ENCODE measurements at places on chromosomes 6 and 20.
A peak's percentile ranks its signal among the peaks of the same experiment; 100 is the strongest.

- DNase-seq, result no peak
These were observed 80.9 kb downstream of the HAO1 start for GRCh38 chr20:7859356-7859802.

- no peak for DNase-seq
These were observed 40.9 kb downstream of the PHACTR3 start for GRCh38 chr20:59645271-59645670.

GRCh38 chr6:148757944-148758480 lies 11.2 kb downstream of the UST start:
- DNase-seq, result no peak

DNA sequence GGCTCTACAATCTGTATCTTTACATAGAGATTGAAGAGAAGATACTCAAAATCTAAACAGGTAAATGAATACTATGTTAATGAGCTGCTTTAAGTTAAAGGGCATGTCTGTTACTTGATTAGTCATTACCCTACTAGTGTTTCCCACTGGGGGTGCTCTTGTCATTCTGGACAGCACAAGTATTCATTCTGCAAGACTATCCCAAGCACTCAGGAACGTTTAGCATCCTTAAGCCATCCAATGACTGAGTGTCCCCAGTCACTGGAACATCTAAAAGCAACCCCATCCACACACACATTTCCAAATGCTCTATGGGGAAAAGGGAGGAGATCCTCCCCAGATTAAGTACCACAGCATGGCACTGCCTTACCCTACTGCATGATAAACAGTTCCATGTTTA lies 25.7 kb downstream of the EZR start:
- peak; percentile 12 for DNase-seq

DNA sequence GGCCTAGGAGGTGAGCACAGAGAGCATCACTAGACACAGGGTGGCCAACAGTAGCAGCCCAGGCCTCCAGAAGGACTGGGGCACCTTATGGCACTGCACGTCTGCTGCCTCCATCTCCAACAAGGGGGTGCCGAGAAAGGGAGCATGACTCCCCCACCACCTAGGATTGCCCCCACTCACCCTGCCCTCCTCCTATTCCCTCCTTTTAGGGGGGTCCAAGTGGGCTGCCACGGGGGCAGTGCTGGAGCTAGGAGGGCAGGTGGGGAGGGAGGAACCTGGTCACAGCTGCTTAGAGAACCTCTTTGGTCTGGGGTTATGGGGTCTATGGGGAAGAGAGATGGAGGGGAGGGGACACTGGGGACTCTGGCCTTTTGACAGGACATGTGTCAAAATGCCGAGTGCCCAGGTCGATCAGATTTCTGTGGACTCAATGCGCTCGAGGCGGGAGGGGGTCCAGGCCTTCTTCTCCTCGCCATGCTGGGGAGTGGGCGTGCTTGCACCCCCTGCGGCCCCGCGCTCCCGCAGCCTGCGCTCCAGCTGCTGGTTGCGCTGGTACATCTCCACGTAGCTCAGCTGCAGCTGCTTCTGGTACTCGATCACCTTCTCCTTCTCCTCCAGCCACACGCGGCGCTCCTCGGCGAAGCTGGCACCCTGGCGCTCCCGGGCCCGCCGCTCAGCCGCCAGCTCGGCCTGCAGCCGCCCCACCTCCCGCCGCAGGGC lies 4.5 kb upstream of the FASTKD5 start:
- no peak for DNase-seq

- no peak for DNase-seq
These were observed 327.3 kb downstream of the RIMS1 start for GRCh38 chr6:72213654-72214053.

DNA sequence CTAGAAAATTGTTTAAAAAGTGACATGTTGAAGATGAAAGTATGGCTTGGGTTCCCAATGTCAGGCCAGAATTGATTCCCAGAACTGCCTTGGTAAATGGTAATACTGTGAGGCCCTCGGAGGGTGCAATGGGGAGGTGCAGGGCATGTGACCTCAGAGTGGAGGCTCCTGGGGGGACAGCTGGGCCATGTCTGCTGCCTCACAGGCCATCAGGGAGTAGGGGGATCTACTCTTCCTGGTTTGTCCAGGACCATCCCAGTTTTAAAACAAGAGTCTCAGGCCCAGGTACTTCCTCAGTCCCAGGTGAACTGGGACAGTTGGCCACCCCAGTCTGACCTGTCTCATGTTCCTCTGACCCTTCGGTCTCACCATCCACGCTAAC lies 55.3 kb upstream of the SNX9 start:
- no peak for DNase-seq

Data from AG04449 (cell line).